ENCODE measurements at places on chromosomes 13 and 19.
A peak's percentile ranks its signal among the peaks of the same experiment; 100 is the strongest.

DNA sequence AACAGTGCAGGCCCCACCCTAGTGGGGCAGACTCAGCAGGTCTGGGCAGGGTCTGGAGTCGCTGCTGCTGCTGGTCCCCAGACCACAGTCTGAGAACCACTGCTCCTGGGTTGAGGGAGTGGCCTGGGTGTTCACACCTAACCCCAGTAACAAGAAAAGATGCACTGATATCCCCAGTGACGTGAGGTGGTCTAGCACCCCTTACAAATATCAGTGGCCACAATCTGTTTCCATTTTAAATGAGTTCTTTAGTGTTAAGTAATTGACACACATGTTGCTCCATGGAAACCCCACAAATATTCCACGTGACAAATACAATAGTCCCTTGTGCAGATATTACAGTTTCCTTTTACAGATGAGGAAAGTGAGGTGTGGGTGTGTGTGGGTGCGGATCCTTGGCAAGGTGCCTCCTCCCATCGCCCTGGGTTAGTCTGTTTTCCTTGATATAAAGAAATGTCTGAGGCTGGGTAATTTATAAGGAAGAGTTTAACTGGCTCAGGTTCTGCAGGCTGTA lies 96.3 kb upstream of the GPR183 start:
- no peak for DNase-seq

DNA sequence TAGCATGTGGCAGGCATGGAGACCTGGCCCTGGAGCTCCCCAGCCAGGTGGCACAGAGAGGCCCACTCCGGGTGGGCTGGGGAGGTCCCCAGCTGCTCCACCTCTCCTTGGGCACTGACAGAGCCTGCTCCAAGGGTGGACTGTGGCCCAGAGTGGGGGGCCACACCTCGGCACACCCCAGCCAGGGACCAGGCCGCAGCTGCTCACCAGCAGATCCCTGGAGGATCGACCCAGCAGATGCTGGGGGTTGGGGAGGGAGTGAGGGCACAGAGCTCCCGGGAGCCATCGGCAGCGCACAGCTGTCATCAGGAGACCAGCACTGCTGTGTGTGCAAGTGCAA lies 72.0 kb upstream of the KCTD15 start:
- DNase-seq = no peak

DNA sequence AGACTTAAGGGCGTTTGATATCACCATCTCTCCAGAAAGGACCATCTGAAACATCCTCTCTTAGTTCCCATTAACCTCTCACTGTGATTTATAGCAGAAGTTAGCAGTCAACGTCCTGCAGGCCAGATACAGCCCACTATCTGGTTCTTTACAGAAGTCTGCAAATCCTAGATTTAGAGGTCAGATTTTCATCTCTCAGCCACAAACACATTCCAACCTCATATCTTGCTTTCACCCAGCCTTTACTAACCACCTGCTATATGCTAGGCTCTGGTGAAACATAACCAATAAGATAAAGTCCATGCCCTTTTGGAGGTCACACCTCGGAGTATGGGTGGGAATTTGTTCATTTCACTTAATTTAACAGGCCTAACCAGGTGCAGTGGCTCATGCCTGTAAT lies 76.8 kb upstream of the CACNA1A start:
- no peak for DNase-seq

DNA sequence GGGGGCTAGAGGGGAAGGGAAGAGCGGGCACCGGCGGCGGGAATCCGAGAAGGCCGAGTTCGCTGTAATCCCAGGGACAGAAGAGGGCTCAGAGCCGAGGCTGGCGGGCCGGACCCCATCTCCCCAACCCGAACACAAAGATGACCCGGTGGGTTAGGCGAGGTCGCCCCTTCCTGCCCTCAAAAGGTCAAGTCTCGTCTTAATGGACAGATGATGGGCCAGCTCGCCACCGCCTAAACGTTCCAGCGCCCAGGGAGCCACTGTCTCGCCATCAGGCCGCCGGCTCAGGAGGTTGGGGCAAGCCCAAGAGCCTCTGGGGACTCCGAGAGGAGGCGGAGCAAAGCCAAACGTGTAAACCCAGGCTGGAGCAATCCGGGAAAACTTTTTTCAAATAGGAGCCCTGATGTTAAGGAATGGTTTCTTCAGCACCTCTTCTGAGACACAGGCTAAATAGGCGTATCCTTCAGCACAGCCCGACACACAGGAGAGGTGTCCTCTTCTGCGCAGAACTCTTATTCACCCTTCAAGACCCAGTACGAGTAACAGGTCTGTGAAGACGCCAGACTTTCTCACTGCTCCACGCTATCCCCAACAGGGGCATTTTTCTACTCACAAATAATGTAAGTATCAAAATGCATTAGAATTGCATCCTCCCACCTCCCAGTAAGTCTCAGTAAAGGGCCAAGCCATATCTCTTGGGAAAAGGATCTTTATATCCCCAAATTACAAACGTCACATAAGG lies 6.3 kb upstream of the POU4F1 start:
- DNase-seq = no peak

DNA sequence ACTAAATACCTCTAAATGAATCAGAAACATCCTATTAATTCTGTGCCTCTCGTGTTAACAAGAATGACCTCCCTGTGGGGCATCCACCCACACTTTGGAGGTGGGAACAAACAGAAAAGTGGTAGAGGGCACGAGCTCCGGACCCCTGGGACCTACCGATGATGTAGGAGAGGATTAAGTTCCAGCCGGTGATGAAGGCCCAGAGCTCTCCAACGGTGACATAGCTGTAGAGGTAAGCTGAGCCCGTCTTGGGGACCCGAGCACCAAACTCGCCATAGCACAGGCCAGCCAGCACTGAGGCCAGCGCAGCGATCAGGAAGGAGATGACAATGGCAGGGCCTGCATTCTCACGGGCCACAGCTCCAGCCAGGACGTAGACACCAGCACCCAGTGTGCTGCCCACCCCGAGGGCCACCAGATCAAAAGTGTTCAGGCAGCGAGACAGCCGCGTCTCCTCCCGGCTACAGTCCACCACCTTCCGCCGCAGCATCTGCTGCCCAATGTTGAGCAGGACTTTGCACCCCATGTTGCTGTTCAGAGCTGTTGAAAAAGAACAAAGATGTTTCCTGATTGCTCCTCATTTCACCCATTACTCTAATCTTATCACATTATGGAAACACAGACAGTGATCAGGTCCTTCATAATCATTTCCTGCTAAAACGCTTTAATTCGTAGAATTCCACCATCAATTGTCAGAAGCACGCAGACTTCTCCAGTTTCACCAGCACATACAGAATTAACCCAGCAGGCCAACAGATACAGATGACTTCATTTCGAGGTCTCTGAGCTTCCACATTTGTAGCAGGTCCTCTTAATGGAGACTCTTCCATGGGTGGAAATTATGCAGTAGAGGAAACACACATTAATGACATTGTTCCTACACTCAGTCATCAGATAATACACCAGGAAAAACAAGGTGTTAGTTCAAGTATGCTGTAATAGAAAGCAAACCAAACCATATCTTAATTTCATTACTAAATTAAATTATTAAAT lies 59.5 kb downstream of the SLC7A1 start:
- DNase-seq = no peak

DNA sequence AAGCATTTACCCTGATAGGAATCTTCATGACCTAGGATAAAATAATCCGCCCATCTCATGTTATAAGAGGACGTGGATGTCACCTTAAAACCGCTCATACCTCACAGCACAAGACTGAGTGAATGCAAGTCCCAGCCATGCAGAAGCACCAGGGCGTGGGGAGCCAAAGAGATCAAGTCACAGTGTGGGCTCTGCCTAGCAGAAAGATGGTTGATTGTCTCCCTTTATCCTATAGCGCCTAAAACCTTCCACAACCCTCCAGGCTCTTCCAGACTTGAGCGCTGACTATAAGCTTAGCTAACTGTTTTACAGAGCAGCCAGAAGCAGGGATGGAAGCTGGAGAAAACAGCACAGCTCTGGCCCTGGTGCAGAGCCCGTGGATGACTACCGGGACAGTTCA lies 6.8 kb upstream of the ANKRD10 start:
- no peak for DNase-seq

- DNase-seq = no peak
Observed at GRCh38 chr19:10052602-10053360, 33.3 kb upstream of the SHFL start.

GRCh38 chr13:31908696-31909411 lies 122.7 kb upstream of the FRY start:
- peak; percentile 90 for DNase-seq

- no peak for DNase-seq
Observed at GRCh38 chr13:74288361-74288911, 154.2 kb upstream of the KLF12 start.

DNA sequence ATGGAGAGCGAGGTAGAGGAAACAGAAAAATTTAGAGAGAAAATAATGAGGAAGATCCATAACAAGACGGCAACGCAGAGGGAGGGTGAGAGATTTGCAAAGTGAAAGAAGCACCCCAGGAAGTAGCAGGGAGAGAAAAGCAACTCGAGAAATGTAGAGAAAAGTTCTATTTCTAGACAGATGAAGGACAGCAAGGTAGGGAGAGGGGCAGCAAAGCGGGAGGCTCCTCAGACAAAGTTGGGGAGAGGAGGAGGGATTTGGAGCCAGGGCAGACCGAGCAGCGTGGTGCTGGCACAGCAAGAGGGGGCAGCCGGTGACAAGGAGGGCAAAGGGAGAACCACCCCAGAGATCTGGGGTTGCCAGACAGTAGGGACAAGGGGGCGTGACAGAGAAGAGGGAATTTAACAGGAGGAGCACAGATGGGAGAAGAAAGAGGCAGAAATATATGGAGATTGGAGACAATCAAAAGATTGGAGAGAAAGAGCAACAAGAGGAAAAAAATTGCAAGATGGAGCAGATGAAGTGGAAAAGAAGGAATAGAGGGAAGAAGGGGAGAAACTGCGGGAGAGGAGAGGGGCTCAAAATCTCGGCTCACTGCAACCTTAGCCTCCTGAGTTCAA lies 989 bp downstream of the ZNF766 start:
- DNase-seq = peak; percentile 29

DNA sequence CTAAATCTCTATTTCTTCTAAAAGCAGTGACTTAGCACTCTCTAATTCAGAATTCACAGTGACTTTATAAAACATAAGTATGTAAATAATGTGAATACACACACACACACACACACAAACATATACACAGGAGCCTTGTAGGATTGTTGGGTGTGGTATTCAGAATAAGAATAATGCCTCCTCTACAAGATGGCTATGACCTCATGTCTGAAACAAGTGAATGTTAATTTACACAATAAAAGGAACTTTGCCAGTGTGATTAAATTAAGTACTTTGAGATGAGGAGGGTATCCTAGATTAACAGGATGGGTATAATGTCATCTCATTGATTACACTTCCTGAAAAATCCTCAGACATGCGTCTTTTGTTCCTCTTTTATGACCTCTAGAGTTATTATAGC lies 234.6 kb downstream of the SLITRK6 start:
- no peak for DNase-seq

GRCh38 chr19:19385896-19386869 lies 19.3 kb upstream of the GATAD2A start:
- peak; percentile 10 for DNase-seq

- no peak for DNase-seq
Observed at GRCh38 chr19:5155586-5156210, 184.9 kb downstream of the PTPRS start.

DNA sequence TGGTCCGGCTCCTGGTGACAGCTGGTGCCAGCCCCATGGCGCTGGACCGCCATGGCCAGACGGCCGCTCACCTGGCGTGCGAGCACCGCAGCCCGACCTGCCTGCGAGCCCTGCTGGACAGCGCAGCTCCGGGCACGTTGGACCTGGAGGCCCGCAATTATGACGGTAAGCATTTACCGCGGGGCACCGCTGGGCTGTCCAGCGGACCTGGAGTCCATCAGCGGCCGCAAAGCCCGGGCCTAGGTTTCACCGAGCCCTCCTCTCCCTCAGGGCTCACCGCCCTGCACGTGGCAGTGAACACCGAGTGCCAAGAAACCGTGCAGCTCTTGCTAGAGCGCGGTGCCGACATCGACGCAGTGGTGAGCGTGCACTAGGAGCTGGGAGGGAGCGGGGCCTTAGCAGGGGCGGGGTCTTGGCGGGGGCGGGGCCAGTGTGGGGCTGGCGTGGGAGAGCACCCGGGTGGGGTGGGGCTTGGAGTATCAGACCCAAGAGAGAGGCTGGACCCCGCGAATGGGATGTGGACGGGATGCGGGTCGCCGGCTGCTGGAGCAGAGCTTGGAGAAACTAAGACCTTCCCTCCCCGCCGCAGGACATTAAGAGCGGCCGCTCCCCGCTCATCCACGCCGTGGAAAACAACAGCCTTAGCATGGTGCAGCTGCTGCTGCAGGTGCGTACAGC lies 8.7 kb downstream of the BCL3 start:
- DNase-seq = no peak

GRCh38 chr13:51101636-51102235 lies 9.3 kb downstream of the C13orf42 start:
- no peak for DNase-seq

DNA sequence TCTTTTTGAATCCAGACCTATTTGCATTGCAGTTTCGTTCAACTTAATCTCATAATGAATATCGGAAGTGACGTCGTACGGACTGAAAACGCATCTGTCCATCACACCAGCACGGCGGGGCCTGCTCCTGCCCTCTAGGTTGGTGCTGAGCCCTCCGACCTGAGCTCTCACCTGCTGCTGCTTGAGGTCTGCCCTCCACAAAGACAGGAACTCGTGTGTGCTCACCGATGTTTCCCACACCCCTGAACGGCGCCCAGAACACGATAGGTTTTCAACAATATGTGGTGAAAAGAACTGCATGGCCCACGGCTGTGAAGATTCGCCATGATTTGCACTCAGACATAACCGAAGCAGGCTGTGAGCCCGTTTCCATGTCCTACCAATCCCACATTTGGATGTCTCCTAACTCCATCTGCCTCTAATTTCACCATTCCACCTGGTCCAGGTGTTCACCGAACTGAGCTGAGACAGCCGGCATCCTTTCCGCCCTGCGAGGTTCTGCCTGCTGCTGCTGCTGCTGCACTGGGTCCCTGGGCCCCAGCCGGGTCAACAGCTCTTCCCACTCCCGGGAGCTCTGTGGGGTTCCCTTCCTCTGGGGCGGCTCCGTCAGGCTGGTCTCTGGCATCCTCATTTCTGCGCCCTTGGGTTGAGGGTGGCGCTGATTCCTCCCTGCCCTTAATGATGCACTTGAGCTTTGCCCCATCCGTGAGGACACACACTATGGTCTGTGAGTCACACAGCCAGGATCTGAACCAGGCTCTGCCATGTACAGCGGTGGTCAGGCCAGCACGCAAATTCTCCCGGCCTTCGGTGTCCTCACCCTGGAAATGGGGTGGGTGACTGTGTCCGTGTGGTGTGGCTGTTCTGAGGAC lies 20.9 kb downstream of the GRTP1 start:
- no peak for DNase-seq

GRCh38 chr13:44394658-44395057 lies 21.0 kb downstream of the SERP2 start:
- DNase-seq = no peak
